ENCODE measurements at places on chromosomes 6 and 20.
A peak's percentile ranks its signal among the peaks of the same experiment; 100 is the strongest.

- DNase-seq, result no peak
Observed at GRCh38 chr6:41199552-41200246, 1.2 kb downstream of the TREML2 start.

- peak; percentile 51 for DNase-seq
Observed at GRCh38 chr6:44221291-44221960, 2.0 kb upstream of the SLC29A1 start.

DNA sequence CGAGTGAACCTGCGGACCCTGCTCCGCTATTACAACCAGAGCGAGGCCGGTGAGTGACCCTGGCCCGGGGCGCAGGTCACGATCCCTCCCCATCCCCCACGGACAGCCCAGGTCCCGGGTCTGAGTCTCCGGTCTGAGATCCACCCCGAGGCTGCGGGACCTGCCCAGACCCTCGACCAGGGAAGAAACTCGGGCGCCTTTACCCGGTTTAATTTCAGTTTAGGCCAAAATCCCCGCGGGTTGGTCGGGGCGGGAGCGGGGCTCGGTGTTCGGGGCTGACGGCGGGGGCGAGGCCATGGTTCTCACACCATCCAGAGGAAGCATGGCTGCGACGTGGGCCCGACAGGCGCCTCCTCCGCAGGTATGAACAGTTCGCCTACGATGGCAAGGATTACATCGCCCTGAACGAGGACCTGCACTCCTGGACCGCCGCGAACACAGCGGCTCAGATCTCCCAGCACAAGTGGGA, 46.9 kb upstream of the TRIM26 start:
- DNase-seq, result no peak

DNA sequence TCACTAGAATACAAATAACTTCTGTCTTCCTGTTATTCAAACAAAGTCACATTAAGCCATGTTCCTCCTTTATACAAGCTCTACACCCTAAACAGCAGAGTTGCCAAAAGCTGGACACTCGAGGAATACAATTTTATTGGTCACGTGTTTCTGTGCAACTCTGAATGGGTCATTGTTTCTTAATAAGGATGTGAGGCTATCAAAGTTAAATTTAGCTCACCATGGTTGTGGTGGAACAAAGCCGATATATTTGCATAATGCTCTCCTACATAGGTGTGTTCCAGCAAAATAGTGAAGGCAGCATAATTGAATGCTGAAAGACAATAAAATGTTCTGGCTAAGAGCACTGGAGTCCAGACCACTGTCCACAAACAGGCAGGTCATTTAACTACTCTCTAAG, 36.9 kb upstream of the CD2AP start:
- no peak for DNase-seq

- DNase-seq, result no peak
Observed at GRCh38 chr6:131206463-131207251, 71.4 kb downstream of the AKAP7 start.

GRCh38 chr6:167214206-167214605, 56.4 kb upstream of the GPR31 start:
- DNase-seq, result no peak

- peak; percentile 10 for DNase-seq
Observed at GRCh38 chr6:170221052-170221752, 69.7 kb downstream of the DLL1 start.

DNA sequence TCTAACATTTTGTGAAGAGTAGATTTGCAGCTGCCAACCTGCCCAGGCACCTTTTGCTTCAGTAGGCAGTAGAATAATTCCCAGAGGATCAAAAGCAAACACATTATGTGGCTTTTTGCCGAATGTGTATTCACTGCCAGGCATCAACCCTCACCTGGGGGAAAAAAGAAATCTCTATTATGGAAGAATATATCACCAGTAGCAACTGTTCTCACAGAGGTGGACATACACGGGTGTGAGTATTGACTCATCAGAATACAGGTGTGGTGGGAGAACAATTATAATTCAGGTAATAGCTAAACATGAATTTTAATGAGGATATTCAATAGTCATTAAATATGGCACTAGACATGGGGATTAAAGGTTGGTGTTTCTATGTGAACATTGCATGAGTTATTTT, 910.7 kb downstream of the TFAP2A start:
- DNase-seq, result no peak

GRCh38 chr20:4299216-4299615, 283.9 kb upstream of the RNF24 start:
- DNase-seq, result no peak

DNA sequence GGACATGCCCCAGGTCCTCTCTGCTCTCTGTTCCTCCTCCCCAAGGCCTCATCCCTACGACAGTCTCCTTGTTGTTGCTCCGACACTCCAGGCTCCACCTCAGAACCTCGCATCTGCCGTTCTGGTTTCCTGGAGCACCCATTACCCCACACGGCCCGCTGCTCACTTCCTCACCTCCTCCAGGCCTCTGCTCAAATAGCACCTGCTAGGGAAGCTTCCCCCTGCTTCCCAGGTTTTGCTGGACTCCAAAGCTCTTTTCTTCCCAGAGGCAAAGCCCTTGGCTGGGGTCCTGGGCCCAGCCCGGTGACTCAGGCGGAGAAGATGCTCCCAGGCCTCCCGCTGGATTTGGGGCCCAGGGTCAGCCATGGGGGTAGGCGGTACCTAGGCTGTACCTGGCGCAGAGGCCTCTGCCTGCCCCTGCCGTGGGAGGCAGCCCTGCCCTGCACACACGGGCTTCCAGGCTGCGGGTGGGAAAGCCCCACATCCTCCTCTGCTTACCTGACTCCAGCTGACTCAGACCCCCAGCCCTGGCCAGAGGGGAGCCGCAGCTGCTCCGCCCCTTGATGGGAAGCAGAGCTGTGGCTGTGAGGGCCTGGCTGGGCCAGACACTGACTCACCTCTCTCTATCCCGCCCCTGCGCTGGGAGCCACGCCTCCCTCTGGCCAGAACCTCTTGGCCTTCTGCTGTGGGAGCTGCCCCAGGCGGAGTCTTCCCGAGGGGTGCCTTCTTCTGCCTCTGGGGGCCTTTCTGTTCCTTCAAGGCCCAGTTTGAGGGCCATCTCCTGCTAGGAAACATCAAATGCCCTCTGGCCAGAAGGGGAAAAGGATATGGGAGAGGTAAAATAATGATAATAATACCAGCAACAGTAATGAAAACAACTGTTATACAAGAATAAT, 130.5 kb downstream of the CEBPB start:
- DNase-seq, result no peak

- no peak for DNase-seq
Observed at GRCh38 chr6:90068264-90068663, 174.0 kb downstream of the GJA10 start.

- DNase-seq, result peak; percentile 31
Observed at GRCh38 chr20:44646641-44647274, 4.7 kb downstream of the ADA start.

DNA sequence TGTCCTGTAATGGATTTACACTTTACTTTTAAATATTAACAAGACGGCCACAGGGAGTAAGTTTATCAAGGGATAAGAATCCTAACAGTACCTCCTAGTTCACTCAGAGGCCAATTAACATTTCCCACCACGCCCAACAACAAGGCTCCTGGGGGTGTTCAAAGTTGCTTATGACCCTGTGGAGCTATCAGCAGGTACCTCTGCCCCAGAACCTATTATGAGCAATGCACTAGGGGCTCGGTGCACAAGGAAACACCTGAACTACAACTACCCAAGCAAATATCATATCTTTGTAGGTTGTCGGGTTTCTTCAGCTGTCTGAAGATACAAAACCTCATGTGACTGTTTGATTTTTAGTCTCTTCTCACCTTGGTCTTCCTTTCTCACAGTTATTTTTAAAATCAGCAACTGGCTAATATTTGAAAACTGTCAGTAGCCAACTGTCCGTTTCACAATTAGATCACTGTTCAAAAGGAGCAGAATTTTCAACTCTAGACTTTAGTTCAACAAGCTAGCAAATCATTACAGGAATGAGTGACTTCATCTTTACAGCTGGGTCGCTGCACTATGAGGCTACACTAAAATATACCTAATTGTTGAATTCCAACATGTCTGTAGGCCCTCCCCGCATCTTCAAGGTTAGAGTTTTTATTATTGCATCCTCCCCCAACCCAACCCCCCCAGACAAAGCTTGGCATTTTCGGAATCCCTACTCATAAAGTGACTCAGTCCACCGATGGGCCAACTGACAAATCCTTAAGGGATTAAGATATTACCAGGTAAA, 38.1 kb downstream of the B4GALT5 start:
- no peak for DNase-seq

- peak; percentile 60 for DNase-seq
Observed at GRCh38 chr20:62523473-62524203, 47.8 kb upstream of the GATA5 start.

- no peak for DNase-seq
Observed at GRCh38 chr20:51420111-51420510, 122.4 kb downstream of the NFATC2 start.

- no peak for DNase-seq
Observed at GRCh38 chr6:45278367-45278766, 49.8 kb upstream of the RUNX2 start.

- DNase-seq, result no peak
Observed at GRCh38 chr20:24405810-24406209, 63.6 kb upstream of the SYNDIG1 start.

- no peak for DNase-seq
Observed at GRCh38 chr20:48879612-48880245, 41.8 kb upstream of the ARFGEF2 start.

DNA sequence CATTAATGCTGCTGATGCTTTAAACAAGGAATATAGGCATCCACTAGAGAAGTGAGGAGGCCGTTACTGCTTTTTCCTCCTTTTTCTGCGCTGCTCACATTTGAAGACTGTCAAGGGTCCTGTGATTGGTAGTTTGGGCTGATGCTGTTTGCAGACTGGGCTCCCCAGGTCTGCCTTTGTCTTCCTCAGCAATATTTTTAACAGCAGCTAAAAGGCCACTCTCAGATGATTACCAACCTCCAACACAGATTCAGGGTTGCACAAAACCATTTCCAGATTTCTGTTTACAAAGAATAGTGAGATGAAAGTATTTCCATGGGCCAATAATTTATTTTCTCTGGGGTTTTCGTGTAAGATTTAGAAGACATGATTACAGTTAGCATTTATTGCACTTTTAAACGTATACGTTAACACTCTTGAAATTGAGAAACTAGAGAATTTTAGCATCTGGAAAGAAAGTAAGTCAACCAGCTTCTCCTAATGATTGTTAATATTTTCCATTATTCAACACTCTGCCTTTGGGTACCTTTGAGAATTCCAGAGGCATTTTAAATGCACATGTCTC, 475.3 kb upstream of the SOX4 start:
- DNase-seq, result no peak

DNA sequence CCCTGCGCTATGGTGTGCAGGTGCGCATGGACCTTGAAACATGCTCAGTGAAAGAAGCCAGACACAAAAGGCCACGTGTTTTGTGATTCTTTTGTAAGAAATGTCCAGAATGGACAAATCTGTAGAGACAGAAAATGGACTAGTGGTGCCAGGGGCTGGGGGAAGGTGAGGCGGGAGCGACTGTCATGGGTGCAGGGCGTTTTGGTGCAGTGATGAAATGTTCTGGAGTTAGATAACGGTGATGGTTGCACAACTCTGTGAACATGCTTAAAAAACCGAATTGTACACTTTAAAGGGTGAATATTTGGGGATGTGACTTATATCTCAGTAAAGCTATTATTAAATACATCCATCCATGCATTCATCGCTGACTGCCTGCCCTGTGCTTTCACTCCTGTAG, 31.7 kb upstream of the NTSR1 start:
- DNase-seq, result no peak

GRCh38 chr6:19665613-19665909, 171.6 kb upstream of the ID4 start:
- no peak for DNase-seq

DNA sequence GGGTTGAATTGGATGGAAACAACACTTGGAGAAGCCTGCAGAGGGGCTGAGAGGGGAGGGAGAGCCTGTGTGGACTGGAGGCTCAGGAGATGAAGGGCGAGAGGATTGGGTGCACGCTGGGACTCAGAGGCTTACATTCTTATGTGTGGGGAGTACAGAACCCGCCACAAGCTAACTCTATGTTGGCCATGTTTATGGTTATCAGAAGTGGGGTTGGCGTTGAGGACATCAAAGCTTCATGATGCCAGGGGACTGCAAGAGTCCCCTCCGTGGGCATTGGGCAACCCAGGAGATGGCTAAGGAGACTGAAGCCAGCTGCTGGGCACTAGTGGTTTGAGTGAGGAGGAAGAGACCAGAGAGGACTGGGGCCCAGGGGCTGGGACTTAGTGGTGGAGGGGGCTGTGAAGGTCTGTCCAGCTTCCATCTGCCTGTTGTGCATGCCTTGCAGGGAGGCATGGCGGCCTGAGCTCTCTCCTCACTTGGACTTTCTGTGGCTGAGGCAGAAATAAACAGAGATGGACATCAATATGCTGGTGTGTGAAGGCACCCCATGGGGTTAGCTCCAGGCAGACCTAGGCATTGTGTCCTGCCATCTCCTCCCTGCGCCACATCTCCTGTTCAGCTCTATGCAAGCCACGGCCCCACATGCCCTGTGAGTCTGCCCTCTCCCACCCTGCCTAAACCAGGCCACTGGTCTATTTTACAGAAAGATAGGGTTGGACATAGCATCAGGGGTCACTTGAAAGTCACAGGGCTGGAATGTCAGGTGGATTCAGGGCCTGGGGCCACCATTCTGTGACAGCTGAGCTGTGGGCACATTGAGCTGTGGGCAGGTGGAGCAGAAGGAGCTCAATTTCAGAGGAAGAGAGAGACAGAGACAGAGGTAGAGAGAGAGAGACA, 61.6 kb downstream of the PHACTR3 start:
- DNase-seq, result no peak

DNA sequence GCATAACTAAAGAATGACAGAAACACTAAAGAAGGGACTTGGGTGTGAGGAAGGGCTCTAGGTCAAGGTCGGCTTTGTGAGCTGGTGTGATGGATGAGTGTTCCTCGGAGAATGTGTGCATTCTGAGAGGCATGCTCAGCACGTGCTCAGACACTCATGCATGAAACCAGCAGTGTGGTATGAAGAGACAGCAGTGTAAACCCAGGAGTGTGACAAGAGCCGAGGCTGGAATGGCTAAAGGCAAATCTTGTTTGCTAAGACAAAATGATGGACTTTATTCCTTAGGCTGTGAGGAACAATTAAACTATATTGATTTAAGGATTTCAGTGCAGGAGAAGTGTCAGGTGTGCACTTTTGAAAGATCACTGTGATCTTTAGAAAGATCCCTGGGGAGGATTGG, 107.4 kb upstream of the MAP7 start:
- DNase-seq, result no peak

DNA sequence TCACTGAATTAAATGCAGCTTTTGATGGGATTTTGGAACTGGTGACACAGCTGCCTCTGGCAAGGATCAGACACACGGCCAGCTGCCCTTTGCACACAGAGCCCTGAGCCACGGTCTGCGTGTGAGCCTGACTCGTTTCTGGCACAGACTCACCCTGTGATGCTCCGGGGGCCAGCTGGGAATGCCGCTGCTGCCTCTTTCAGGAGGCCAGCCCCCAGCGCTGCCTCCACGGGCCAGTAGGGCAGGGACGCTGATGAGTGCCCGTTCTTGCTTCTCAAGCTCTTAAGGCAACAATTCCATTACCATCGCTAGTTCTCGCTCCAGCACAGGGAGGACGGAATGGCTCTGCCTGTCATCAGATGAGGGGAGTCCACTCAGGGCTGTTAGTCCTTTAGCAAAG, 61.6 kb downstream of the IRF4 start:
- no peak for DNase-seq
